ENCODE measurements at places on chromosomes 2 and 18.

GRCh38 chr18:69000366-69000765 is 202.5 kb downstream of the CCDC102B start:
- no peak for DNase-seq

DNA sequence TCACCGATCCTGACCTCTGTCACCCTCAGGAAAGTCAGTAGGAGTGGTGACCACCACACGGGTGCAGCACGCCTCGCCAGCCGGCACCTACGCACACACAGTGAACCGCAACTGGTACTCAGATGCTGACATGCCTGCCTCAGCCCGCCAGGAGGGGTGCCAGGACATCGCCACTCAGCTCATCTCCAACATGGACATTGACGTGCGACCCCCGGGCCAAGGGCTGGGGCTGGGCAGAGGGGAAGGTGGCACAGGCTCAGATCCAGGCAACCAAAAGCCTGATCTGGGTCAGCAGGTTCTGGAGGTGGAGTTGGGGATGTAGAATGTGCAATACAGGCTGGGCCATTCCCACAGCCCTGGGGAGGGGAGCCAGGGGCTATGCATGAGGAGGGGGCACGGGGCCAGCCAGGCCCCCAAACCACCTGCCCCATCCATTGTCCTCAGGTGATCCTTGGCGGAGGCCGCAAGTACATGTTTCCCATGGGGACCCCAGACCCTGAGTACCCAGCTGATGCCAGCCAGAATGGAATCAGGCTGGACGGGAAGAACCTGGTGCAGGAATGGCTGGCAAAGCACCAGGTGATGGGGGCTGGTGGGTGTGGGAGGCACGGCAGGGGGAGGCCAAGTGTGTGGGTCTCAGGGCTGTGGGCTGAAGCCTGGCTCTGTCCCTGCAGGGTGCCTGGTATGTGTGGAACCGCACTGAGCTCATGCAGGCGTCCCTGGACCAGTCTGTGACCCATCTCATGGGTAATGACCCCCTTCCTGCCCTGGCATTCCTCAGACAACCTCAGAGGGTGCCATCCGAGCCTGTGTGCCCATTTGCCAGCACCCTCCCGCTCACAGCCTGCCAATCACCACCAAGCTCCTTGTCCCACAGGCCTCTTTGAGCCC is 1.4 kb downstream of the ALPI start:
- no peak for DNase-seq

DNA sequence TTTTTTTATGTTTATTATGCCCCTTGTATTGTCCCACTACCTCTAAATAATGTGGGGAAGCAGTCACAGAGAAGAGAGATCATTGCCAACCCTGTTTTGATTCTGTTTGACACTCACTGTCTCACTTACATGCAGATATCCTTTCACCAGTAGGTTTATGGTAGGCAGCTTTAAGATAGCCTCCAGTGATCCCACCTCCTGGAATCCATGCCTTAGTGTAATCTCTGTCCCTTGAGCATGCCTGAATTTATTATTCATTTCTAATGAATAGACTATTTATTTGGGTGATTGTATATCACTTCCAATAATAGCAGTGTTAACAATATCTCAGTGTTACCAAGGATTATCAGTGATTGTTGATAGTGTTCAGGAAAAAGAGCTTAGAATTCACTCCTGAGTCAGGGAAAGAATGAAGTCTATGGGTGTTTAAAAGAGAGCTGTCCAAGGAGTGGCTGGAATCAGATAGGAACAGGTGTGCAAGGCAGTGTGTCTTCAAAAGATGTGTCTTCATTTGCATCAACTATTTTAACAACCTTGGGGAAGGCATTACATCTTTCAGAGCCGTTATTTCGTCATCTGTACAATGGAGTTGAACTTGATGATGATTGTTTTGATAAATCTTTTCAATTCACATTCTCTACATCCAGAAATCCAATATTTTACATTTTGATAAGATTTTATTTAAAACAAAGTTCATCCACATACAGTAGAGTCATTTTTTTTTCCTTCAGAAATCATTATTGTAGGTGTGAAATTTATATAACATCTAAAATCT is 31.9 kb downstream of the PKP4 start:
- DNase-seq = no peak

DNA sequence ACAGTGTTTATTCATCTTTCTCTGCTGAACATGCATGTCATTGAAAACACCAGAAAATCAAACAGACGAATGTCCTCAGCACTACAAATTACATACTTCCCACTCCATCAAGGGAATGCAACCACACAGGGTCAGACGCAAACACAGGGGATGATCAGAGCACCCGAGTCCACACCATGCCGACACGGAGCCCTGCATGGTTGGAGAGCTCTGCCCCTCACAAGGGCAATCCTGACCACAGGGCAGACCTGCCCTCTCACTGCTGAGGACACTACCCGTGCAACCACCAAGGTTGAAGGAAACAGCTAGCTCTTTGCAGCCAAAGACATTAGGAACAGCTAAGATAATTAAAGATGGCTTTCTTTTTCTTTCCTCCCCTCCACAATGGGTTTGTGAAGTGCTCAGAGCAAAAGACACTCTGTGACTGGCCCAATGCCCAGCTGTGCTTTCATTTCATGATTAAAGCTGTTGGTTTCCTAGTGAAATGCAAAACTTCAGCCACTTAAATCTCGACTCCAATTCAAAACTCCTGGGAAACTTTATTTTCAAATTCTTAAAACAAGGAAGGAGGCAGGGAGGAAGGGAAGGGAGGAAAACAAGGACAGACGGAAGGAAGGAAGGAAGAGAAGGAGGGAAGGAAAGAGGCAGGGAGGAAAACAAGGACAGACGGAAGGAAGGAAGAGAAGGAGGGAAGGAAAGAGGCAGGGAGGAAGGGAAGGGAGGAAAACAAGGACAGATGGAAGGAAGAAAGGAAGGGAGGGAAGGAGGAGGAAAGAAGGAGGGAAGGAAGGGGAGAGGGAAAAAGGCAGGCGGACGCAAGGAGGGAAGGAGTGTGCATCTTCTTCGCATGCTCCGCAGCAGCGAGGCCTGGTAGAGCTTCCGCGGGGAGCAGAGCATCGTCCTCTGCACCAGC is 65.8 kb downstream of the NDUFA10 start:
- DNase-seq = no peak

DNA sequence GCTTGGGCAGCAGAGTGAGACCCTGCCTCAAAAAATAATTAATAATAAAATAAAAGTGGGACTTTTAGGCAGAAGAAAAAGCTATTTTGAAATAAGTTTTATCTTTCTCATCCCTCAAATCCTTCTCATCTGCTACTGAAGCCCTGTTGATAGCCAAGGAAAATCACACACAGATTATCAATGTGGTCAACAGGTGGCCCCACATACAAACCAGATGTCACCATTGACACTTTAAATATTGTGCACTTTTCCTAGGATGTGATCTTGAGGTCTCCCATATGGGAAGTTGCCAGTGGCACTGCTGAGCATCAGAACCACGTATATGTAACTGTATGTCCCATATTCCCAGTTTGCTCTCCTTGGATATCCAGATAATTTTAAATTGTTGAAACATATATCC is 64.6 kb downstream of the KCTD18 start:
- DNase-seq = no peak

DNA sequence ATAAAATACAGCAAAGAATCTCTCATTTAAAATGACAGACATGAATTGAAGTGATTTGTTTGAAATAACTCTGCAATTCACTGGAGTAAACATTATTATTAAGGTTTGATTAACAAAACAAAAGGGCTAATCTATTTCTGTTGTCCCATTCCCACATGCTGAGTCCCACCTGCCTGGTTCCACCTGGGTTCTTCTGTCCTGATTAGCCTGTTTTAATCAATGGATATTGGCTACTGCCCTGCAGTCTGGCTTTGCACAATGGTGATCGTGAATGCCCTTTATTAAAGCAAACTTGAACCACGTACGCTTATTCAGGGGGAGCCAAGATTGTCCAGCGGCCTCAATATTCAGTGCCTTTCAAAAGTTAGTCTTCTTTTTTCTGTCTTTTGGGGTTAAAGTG is 72.8 kb upstream of the CDH19 start:
- DNase-seq = no peak

DNA sequence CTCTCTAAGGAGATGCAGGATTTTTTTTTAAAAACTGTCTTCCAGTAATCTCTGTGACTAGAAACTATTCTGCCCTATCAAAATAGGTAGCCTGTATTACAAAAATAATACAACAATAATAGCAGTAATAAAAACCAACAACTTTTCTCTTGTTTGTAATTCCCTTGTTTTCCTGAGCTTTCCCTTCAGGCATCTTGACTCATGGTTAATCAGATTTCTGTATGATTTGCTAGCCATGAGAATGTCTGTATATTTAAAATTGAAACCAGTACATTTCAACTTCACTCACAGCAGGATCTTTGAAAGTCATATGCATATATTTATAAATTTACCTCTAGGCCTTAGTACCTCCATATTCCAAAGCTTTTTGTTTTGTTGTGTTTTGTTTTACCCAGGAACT is 38.2 kb downstream of the SLC4A10 start:
- DNase-seq = no peak

GRCh38 chr18:31598021-31598805 is 6.5 kb downstream of the TTR start:
- DNase-seq = no peak

GRCh38 chr2:36427790-36428243 is 72.2 kb downstream of the CRIM1 start:
- DNase-seq = no peak

DNA sequence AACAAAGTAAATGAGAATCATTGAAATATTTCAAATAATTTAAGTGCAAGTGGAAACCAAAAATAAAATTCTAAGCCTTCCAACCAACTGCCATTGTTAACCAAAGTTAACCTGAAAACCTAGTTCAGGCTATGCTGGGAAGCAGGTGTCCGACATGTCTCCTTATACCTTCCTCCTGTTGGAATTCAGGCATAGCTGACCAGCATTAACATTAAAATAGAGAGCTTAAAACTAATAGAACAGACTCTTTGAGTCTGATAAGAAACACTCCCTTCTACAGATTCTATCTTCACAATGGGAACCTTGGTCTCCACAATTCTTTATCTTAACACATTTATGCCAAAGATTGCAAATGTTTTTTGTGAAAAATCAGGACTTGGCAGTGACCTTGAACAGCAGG is 1004.9 kb upstream of the NRXN1 start:
- DNase-seq = no peak

DNA sequence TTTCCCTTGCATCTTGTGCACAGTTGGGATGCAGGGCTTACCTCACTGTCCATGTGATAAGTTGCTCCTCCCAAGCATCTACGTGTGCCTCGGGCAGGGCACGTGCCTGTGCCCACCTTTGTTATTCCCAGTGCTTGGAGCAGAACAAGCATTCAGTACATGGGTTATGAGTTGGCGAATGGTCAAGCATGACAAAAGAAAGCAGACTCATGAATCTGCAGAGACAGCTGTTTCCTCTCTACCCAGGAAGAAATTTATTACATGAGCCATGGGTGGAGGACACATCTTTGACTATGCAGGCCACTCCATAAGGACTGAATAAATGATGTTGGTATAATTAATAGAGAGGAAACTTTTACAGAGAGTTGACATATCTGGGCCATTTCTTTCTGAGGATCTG is 127.8 kb downstream of the TPGS2 start:
- DNase-seq = no peak

- DNase-seq = peak; percentile 61
Observed at GRCh38 chr2:195658541-195658890, 1.5 kb downstream of the SLC39A10 start.

GRCh38 chr2:43313642-43314017 is 87.2 kb upstream of the ZFP36L2 start:
- DNase-seq = no peak

DNA sequence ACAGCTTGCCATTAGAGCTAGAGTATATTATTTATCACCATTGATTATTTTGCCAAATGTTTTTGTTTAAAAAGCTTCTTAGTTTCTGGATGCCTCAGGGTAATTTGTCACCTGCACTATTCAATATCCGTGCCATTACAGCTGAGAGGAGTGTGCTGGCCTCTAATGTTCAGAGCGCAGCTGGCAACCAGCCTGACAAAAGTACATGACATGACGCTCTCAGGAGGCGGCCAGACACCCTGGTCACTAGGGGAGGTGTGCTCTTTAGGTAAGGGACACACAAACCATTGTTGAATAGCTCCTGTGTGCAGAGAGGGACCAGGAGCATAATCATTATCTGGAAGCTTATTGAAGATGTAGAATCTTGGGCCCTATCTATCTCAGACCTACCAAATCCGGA is 20.3 kb downstream of the LIMS1 start:
- no peak for DNase-seq

GRCh38 chr2:191432121-191432520 is 186.9 kb downstream of the MYO1B start:
- no peak for DNase-seq

- no peak for DNase-seq
Observed at GRCh38 chr2:157349949-157350515, 24.4 kb upstream of the ERMN start.

GRCh38 chr18:58549814-58550339 is 79.0 kb downstream of the ALPK2 start:
- no peak for DNase-seq

DNA sequence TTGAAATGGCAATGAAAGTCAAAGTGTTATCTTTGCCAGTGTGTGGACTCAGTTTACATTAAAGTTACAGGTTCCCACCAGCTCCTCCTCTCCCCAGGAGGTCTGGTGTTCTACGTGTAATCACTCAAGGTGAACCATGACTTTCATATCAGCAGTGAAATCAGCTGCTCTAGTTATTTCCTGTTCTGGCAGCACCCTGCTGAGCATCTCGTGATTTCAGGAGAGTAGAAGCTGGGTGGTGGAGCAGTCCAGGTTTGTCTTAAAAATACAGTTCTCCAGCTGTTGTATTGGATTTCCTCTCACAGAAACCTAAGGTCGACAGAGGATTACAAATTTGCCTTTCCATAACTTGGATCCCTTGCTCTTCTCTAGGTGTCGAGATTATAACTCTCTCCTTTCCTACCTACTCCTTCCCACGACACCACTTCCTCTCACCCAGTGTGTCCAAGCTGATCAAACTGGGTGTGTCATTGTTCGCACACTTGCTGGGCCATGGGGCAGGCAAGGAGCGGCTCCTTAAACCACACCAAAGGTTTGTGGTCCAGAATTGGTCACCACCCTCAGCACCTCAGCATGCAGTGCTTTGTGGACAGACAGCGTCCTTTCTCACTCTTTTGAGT is 13.0 kb upstream of the ARHGAP25 start:
- peak; percentile 57 for DNase-seq

DNA sequence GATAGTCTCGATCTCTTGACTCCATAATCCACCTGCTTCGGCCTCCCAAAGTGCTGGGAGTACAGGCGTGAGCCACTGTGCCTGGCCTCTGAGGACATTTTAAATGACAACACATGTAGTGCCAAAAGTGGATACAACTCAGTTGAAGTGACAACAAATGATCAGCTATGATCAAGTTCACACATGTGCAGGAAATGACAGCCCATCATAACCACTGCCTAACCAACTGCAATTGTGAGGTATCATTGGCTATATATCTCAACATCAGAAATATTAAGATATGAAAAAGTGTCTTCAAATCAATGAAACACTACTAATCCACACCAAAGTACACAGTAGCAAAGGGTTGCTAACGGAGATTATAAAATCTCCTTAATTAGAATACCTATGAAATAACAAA is 84.8 kb downstream of the DTNB start:
- DNase-seq = no peak

GRCh38 chr18:39843546-39843945 is 2111.5 kb upstream of the PIK3C3 start:
- DNase-seq = no peak
